GM13976 (cell line): ENCODE measurements at places on chromosomes 11 and 22.

DNA sequence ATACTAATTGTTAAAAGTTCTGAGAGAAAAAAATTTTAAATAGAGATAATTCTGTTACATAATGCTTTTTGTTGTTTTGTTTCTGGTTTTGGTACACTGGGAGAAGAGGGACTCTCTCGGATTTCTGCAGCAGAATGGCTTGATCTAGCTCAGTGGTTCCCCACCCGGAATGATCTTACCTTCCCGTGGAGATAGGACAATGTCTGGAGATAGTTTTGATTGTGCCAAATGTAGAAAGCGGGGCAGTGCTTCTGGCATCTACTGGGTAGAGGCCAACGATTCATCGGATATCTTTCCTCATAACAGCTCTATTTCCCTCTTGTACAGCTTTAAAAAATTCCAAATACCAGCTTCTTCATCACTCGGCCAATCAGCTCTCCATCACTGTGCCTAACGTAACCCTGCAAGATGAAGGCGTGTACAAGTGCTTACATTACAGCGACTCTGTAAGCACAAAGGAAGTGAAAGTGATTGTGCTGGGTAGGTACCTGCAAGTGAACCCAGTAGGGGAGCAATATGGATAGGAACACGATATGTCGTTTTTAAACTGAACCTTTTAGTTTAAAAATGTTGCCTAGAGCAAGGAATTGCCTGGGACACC lies 13.2 kb downstream of the CRTAM start:
- no peak for DNase-seq

DNA sequence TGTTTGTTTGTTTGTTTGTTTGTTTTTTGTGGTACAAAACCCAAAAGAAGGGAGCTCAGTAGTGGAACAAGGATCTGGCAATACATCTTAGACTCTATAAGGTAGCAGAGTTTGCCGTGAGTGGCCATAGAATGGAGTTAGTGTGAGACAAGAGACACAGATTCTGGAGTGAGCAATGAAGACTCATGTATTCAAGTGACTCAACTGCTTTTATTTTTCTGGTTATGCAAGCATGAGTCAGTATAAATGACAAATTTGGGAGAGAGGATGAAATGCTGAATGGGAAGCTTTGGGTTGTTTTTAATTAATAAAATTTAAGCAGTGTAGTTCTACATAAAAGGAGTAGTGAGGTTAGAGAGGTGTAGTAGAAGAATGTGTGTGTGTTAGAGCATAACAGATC lies 143.6 kb upstream of the ANO5 start:
- no peak for DNase-seq

GRCh38 chr11:78315724-78316123 lies 101.9 kb downstream of the GAB2 start:
- no peak for DNase-seq

DNA sequence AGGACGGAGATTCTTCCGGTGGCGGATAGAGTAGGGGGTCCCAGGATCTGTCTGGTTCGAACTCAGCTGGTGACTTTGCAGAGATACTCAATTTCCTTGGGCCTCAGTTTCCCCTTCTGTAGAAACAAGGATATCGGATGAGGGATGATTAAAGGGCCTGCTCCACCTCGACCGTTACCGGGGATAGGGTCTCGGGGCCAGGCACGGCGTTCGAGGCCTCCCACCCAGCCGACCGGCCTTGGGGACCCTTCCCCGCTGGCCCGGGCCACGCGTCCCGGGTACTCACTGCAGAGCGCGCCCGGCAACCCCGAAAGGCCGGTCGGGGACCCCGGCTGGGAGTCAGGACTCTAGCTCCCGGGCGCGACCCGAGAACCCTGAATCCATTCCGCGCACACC lies 321 bp downstream of the RHBDD3 start:
- no peak for DNase-seq

- DNase-seq, result peak; percentile 12
These were observed 29.2 kb downstream of the A4GALT start for GRCh38 chr22:42691440-42691839.

DNA sequence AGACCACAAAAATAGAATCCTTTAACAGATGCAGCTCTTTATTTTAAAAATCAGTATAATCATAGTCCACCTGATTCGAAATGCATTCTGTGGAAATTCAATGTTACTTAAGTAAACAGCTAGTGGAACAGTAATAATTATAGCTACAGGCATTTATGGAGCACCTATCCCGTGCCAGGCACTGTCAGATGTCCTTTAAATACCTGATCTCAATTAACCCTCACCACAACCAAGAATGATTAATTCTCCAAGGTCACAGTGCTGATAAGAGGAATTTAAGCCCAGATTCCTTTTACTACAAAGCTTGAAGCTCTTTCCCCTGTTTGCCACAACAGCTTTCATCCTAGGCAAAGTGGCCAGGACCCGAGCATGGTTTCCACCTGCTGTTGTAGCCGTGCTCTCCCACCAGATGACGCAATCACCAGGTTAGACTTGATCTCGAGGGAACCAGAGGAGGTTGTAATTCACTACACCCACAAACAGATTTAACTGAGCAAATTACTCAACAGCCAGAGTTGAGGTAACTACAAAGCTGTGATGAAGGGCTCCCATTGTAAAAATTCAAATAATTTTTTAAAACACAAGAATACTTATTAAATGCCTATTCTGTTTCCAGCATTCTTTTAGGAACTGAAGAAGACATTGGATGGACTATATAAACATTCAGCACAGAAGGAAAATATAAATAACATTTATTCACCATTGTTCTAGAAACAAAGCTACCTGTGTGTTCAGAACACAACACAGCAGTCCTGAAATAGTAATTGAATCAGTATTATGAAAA lies 10.3 kb downstream of the PRDM10 start:
- DNase-seq, result peak; percentile 62

DNA sequence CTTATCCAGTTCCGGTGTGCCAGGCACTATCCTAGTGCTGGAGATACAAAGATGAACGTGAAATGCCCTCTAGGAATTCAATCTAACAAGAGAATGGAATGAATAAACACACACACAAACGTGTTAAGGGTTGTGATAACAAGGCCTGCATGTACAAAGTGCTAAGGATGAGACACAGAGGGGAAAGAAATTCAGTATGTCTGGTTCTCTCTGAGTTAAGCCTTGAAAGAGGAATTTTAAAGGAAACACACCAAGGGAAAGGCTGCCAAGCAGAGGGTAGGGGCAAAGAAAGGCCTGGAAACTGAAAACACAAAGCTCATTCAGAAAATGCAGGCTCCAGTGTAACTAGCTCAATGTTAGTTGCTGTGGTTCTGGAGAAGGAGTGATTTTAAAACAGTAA lies 4.2 kb downstream of the CHKA start:
- DNase-seq, result no peak

DNA sequence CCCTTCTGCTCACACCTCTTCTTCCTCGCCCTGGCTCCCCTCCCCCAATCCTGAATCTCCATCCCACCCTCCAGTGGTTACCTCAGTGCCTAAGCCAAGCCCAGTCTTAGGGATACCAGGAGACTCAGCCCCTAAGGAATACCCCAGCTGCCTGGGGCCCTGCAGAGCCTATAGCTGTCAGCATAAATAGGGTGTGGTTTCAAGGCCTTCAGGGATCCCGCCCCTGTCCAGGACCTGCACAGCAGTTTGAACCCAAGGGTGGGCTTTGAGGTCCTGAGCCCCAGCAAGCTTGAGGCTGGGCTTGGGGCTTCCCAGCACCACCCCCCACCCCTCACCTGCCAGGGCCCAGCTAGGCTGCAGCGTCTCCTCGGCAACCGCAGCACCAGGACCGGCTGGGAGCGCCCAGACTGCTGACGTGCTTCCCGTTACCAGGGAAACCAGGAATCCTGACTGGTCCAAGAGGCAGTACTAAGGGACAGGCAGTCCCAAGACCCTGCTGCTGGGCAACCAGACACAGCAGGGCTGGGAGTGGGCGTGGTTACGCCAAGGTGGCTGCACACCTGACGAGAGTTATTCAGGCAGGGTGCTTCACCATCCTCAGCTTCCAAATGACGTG lies 13.7 kb downstream of the APBB1 start:
- DNase-seq, result no peak

DNA sequence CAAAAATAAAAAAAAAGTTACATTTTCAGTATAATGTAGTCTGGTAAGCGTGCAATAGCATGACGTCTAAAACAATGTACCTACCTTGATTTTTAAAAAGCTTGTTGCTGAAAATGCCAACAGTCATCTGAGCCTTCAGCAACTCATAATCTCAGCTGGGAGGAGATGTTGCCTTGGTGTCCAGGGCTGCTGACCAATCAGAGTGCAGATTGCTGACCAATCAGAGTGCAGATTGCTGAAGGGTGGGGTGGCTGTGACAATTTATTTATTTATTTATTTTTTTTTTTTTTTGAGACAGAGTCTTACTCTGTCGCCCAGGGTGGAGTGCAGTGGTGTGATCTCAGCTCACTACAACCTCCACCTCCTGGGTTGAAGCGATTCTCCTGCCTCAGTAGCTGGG lies 17.8 kb downstream of the ZBED4 start:
- DNase-seq, result no peak

DNA sequence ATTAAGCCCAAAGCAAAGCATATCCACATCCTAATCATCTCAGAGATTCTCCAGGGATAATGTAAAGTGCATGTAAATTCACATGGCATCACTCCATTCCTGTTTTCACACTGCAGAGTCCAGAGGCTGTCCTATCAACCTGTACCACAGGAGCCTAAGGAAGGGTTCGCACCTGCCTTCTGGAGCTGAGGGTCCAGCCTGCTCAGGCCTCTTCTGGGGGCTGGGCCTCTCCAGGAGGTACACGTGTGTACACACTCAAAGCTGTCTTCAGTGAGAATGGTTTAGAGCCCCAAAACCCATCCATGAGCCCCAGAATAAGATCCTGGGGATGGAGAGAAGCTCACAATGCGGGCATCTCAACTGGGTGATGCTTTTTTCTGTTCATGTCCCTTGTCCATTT lies 23.9 kb downstream of the PI4KA start:
- no peak for DNase-seq

- no peak for DNase-seq
These were observed 611.1 kb downstream of the BRD1 start for GRCh38 chr22:49216579-49216978.

GRCh38 chr22:20588092-20588842 lies 80.9 kb downstream of the MED15 start:
- DNase-seq, result no peak

GRCh38 chr11:19218216-19218615 lies 16.4 kb upstream of the CSRP3 start:
- DNase-seq, result no peak

DNA sequence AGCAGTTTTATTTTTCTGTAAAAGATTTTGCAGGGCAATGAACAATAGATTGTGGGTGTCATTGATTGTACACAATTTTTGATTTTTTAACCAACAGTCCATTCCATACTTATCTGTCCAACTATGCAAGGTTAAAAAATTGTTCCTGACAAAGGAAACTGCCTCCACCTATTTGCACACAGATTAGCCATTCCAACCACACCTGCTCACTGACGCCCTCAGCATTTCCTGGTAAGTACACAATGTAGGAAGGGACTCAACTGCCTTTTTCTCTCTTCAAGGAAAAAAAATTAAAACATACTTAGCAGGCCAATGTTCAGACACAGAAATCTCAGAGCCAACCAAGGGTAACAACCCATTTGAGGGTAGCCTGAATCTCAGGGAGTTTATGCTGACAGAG lies 4.3 kb upstream of the FUT4 start:
- no peak for DNase-seq

GRCh38 chr22:44139773-44140172 lies 41.0 kb upstream of the PARVG start:
- DNase-seq, result no peak

DNA sequence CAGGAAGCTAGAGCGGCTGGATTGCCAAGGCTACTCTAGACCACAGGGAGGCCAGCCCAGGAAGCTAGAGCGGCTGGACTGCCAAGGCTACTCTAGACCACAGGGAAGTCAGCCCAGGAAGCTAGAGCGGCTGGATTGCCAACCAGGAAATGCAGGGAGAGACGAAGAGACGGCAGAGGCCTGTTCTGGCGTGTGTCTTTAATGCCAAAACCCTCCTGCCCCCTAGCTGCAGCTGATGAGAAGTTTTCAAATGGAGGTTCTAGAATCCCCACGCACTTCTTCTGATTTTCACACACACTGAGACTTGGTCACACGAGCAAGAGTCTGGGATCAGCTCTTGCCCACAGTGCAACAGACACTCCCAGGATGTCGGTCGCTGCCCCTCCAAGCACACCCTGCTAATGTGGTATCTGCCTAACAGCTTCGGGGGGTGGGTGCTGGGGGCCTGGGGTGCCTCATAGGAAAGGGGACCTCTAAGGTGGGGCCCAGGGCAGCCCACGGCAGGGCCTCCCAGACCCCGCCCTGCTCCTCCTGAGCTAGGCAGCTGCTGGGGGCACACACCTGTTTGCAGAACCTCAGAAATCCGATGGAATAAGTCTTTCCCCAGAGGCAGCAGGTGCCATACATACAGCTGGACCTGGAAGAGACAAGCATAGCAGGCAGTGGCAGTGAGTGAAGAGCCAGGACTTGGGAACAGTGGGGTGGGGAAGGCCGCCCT lies 28.5 kb downstream of the MAFF start:
- DNase-seq, result peak; percentile 79

GRCh38 chr11:102522312-102523188 lies 8.0 kb downstream of the MMP7 start:
- no peak for DNase-seq

- DNase-seq, result no peak
These were observed 2.4 kb downstream of the ATF4 start for GRCh38 chr22:39522567-39523300.

DNA sequence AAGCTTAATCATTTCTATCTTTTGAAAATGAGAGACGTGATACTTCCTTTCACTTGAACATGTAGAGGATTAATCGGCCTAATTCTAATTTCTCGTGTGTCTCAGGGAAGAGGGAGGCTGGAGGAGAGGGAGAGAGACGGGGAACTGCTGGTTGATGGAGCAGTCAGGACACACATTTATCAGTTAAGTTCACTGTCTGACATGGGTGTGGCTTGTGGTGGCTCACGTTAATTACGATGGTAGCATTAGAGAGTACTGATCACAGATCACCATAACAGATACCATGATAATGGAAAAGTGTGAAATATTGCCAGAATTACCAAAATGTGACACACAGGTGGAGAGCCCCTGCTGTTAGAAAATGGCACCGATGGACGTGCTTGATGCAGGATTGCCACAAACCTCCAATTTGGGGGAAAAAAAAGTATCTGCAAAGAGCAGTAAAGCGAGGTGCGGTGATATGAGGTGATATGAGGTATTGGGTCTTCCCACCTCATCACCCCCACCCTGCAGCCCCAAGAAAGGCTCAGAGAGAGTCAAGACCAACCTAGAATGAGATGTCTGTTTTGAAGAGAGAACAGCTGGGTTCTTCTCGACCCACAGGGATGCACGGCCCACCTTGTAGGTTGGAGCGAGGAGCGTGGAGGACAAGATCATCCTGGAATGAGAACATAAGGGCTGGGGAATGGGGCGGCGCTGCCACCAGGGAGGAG lies 19.7 kb downstream of the ZBED4 start:
- DNase-seq, result no peak

GRCh38 chr11:115501502-115501892 lies 2.7 kb downstream of the CADM1 start:
- no peak for DNase-seq
